Stimulated activated CD4-positive, alpha-beta T cell treated with anti-CD3 and anti-CD28 coated beads, Interleukin-1b, Interleukin-23, amount 100 ng/mL, for 48 hours (primary cell): ENCODE measurements at places on chromosomes 12 and 14.
A peak's percentile ranks its signal among the peaks of the same experiment; 100 is the strongest.

GRCh38 chr12:27794818-27795584 is 15.0 kb upstream of the MANSC4 start:
- DNase-seq: no peak

DNA sequence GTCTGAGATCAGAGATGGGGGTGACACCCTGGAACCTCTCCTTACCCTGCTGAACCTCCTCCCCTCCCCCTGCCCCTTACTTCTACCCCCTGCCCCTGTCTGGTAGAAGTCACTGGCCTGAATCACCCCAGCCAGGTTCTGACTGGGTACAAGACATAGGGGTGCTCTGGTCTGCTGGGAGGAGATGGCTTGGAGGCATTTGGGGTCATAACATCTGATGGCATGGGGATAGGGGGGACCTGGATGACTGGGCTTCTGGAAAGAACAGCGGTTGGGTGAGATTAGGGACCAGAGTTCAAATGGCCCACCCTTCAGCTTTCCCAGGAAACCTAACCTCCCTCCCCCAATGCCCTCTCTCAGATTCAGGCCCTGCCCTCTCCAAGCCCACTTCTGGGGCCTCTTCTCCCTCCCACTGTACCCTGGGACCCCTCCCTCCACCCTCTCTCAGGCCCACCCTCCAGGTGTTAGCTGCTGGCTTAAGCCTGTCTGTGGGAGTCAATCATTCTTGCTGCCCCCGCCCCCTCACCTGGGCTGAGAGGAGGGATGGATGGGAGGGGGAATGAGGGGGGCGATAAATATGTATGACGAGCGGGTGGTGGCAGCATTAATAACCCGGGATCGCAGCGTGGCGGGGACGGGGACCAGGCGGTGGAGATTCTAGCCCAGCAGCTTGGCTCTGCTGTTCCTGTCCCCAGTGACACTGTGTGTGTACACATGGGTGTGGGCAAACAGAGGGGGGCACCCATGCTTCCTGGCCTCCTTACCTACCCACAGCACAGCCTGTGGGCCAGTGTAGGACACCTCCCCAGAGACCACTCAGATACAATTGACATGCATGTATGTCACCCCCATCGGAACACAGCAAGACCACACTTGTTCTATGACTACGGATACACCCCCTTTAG is 5.9 kb downstream of the NXPH4 start:
- no peak for DNase-seq

DNA sequence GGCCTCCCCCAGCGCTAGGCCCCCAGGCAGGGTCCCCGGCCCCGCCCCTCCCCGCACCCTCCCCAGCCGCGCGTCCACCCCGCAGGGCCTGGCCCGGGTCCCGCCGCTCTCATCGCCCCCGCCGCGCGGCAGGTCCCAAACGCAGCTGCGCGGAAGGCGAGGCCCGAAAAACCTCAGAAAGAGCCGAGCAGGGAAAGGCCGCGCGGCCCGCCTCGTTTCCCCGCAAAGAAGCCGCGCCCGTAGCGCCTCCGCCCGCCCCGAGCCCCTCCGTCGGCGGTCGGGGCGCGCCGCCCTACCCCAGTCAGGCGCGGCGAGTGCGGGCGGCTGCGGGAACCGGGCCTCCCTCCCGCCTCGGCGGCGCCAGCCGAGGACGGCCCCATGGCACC is 324 bp downstream of the POLE start:
- DNase-seq: no peak

GRCh38 chr12:120988658-120989057 is 10.3 kb downstream of the HNF1A start:
- no peak for DNase-seq

DNA sequence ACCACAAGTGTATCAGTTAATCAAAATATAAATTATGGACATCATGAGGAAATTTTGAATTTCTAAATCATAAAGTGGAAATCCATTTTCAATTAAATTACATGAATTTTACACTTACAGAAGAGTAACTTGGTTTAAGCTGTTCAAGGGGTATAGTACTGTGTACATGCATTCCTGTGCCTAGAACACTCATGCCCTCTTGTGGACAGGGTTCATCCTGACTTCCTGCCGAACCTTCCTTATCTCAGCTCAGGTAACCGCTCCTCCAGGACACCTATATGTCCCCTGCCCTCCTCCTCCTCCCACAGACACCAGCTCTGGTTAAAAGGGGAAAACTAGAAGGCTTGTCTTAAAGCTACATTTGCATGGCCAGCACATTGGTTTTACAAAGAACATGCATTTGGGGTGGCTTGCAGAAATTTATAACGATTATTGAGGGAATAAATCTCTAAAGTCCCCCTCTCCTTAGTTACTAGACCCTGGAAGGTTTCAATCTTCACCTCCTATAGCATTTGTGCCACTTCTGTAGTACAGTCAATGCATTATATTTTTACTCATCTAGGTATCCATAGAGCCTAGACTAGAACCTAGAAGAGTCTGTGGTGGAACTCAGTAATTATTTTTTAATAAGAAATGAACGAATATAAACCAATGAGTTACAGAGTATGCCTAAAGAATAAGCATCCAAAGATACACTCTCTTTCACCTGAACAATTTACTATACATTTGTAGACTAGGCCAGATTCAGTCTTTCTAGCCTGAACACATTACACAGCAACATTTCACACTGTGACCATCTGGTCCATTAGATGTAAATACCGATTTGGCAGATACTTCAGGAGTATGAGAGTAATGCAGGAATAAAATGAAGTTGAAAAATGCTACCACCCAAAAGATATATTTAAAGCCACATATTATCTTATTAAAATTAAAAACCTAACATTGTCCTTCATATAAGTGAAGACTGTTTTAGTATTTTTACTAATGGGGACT is 345.6 kb downstream of the PAWR start:
- DNase-seq: no peak

GRCh38 chr12:130031571-130032189 is 127.9 kb upstream of the TMEM132D start:
- DNase-seq: peak; percentile 57

- DNase-seq: no peak
Measured at GRCh38 chr12:132925597-132926414, 30.3 kb downstream of the ZNF605 start.

DNA sequence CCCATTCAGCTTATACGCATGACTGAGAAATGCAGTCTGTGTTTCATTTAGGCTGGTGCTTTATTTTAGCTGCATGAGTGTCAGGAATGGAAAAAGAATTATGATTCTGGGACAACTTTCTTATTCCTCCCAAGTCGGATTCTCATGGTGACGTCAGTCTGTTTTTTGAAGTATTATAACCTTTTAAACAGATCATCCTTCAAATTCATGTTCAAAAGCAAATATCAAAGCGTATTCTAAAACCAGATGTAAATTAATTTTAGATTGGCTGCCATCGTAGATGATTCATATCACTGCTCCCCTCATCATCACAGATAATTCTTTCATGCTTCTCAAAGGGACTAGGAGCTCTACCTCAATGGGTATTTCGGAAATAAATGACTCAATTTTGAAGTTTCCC is 15.0 kb downstream of the FNTB start:
- DNase-seq: no peak

- no peak for DNase-seq
Measured at GRCh38 chr12:21941506-21942376, 515 bp upstream of the ABCC9 start.

GRCh38 chr14:71231521-71232393 is 324.5 kb downstream of the PCNX1 start:
- no peak for DNase-seq

DNA sequence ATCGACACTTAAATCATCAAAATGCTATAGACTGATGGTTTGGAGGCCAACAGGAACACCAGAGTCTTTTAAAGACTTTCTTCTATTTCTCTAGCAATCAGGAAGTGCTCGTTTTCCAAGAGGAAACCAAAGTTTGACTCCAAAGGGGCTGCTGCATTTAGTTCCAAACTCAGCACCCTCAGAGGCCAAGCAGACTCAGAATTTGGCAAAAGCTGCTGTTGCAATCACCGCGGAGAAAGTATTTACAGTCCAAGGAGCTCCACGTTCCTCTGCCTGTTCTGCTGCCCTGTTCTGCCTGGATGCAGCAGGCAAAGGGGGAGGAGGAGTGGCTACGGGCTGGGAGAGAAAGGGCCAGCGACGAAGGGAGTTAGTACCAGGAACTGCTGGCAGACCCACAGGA is 325.1 kb downstream of the BCL11B start:
- no peak for DNase-seq

DNA sequence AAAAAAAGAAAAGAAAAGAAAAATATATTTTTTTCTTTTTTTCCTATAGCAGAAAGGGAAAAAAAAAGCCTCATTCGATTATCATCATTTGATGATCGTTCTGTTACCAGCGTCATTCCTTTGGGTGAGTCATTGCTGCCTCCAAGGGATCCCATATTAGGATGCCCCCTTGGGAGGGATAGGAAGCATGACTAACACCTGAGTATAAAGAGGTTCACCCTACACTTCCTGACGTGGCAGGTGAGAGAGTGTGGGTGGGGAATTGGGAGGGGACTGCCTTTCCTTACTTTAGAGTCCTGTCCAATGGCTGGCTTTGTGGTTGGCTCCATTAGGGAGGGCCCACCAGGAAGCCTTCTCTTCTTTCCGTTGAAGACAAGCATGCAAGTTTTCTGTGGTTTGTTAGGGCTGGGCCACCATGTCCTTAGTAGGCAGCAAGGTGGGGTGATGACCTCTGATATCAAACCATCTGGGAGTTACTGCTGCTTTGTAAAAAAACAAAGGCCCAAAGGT is 56.1 kb upstream of the FUT8 start:
- DNase-seq: peak; percentile 43

DNA sequence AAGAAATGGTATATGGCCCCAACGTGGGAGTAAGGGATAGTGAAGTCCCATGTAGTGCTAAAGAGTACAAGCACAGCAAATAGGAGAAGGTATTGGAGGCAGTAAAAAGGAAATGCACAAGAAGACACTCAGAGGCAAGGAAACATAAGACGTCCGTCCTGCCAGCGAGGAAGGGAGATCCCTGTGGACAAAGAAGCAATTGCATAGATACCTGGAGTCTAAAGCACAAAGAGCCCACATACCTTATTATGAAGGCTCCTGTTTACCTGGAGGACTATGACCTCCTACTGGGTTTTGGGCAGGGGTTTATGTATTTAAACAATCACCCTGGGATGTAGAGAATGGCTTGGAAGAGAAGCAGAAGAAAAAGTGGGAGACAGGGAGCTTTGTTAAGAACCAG is 341.2 kb upstream of the DCN start:
- no peak for DNase-seq

- no peak for DNase-seq
Measured at GRCh38 chr12:15636060-15636890, 152.9 kb downstream of the EPS8 start.

DNA sequence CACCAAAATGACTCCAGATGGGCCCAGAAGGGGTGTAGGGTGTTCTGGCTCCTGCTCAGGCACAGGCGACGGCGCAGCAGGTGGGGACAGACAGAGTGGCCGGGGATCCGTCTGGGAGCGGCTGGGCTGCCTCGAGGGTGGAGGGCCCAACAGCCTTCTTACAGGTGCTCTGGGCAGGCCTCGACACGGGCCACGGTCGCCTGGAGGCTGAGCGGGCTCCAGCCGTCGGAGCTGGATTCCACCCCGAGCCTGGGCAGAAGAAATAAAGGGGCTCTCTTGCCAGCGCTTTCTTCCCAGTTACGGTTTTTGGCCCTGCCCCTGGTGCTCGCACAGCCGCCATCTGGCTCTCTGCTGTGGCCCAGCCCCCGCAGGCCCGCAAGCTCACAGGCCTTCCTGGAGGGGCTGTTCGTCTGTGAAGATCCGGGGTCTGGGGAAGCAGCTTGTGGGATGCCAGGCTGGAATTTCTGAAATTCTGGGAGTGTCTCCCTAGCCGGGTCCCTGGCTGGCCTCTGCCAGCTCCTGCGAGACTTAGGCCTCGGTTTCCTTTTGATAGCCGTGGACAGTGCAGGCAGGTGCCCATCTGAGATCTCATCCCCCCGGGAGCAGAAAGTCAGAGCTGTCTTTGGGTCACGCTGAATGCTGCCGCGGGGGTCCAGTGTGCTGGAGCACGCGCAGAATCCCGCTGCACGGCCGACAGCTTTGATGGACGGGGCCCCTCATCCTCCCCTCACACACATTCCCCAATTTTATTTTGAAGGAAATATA is 122.7 kb downstream of the PAPOLA start:
- DNase-seq: no peak

DNA sequence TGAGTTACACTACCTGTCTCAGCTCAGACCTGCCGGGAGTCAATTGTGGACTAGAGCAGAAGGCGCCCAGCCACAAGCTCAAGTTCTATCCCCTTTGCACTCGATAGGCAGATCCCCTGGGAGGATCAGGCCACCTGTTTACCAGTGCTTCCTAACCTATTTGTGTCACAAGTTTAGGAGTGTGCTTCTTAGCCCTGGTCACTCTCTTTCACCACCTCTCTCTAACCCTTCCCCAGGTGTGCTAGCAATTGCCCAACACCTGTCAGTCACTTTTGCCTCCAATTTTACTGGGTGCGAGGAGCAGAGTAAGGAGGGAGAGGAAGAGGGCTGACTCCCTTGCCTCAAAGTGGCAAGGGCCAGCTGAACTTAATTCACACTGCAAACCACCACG is 745 bp upstream of the NAA30 start:
- DNase-seq: peak; percentile 7

GRCh38 chr12:82740129-82741000 is 53.7 kb downstream of the TMTC2 start:
- DNase-seq: no peak
